ENCODE measurements at places on chromosomes 7 and 10.

DNA sequence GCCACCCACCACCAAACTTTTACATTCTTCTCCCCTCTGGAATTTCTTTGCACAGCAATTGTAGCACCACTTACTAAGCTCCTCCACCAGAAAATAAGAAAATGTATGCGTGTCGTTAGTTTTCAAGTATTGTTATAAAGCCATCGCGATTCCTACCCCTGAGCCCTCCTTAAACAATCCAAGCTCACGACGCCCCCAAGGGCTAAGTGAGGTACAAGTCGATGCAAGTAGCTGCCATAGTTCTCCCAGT, 1.3 kb downstream of the FRAT2 start:
- peak; percentile 37 for DNase-seq

DNA sequence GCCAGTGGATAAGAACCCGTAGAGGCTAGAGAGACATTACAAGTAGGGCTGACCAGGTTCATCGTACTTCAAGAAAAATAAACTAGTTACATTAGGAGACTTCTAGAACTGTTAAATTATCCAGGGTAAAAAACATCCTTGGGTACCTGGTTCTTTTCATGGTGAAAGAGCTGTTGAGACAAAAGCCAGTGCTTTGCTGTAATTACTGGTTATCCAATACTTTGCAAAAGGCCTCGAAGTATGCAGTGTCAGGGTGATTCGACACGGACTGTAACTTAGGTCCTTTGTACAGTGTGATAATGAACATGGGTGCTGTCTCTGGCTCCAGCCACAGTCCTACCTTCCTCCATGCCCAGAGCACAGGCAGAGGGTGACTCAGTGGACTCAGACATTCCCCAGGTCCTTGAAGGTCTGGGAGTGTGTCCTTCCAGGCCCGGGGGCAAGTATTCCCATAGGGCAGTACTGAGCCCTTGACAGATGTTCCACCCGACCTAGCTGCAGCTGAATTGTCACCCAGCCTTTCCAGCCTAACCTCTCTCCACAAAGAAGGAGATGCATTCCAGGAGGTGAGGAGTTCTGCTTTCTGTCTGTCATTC, 123.6 kb upstream of the TMEM72 start:
- DNase-seq, result no peak

GRCh38 chr7:41573443-41573842, 129.4 kb downstream of the INHBA start:
- no peak for DNase-seq

DNA sequence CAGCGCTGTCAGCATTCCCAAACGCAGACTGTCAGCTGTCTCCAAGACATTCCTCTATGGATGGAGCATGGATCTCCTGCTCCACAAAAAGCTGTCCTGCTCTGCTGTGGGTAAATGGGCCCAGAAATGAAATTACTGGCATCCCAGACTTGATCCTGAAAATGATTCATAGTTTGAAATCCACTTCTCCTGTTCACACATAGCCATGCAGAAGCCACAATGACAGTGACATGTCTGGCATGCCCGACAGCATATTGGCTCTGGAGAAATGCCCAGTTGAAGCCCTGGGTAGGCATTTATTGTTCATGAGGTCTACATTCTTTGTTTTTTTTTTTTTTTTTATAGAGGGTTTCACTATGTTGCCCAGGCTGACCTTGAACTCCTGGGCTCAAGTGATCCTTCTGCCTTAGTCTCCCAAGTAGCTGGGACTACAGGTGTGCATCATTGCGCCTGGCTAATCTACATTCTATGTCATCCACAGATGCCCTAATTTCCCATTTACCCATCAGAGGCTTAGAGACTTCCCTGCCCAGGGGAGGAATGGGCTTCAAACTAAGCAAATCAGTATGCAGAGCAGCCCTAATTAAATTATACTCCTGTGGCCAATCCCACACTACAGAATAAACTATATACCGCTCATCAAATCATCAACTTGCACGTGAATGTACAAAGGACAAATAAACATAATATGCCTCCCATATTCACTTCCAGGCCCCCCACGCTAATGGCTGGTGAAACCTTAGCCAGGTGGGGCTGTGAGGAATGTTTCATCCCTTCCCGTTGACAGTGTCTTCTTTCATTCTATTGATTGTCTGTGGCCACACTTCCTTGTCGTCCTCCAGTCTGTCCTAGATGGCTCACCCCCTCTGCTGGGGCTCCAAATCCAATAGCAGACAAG, 61.8 kb upstream of the EEPD1 start:
- no peak for DNase-seq

DNA sequence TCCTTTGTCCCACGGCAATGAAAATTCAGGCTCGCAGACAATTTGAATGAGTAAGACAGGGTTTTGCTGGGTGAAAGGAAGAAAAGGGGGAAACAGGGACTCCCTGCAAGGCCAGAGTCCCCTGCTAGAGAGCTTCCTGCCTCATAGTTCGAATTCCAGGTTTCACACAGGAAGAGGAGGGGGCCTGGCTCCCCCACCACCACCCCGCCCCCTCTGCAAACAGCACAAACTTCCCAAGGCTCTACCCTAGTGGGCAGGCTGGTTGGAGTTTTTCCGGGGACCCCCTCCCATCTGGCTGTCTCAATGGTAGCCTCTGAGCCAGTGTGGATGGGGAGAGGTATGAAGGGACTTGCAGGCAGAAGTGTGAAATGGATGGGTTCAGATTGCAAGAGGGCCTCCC, 57.4 kb upstream of the NEBL start:
- DNase-seq, result no peak

DNA sequence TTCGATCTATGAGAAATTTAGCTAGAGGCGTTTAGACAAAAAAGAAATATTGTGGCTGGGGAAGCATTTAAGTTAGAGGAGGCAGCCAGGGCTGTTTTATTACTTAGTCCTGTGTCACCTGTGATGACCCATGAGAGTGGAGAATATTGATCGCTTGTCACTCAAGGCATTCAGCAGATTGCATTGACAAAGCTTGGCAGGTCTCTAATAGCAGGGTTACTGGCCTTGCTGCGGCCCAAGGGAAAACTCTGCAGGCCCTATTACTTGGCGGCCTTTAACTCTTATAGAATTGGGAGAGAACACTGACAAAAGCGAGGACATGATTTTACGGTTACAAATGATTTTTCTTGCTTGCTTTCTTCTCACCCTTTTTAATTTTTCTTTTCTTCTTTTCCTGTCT, 473.5 kb downstream of the AUTS2 start:
- no peak for DNase-seq

- no peak for DNase-seq
Observed at GRCh38 chr7:43458330-43459018, 124.4 kb upstream of the STK17A start.

GRCh38 chr7:19009241-19009935, 108.0 kb downstream of the TWIST1 start:
- peak; percentile 71 for DNase-seq

- DNase-seq, result no peak
Observed at GRCh38 chr10:31759124-31759798, 169.4 kb downstream of the ARHGAP12 start.

- DNase-seq, result no peak
Observed at GRCh38 chr7:30080818-30081217, 52.6 kb downstream of the PLEKHA8 start.

Data from HCEC 1CT (cell line).